ENCODE measurements at places on chromosomes 3 and 15.

DNA sequence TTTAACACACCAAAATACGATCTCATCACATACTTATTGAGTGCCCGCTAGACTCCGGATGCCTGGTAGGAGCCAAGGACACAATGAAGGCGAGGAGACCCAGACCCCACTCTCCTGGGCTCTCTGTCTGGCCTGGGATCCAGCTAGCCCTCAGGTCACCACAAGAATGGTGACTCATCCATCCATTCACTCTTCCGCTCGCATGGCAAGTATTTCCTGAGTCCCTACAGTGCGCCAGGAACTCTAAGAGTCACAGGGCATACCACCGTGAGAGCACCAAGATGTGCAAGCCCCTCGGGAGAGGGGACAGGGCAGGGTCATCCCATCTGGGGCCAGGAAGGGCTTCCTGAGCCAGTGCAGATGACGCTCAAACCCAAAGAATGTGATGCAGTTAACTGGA lies 101.6 kb upstream of the PRR20G start:
- no peak for DNase-seq

- DNase-seq, result no peak
These were observed 444.9 kb upstream of the TBL1XR1 start for GRCh38 chr3:177642042-177642803.

DNA sequence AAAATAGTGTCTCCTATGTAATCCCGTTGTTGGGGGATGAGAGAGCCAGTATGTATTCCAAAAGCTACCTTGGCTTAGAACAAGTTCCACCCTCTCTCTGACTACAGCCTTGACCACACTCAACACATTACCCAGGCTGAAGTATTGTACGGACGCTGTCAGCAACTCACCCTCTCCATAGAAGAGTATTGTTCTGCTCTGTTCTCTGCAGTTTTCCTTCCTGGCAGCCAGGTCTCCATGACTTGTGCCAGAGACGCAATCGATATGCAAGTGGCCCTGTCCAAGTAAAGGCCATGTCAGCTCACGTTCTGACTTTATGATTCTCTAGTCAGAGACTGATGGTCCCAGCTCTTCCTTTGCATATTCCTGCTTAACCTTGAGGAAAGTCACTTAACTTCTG lies 164.1 kb upstream of the SLCO3A1 start:
- DNase-seq, result no peak

GRCh38 chr3:161177991-161178390 lies 43.1 kb upstream of the NMD3 start:
- DNase-seq, result no peak

DNA sequence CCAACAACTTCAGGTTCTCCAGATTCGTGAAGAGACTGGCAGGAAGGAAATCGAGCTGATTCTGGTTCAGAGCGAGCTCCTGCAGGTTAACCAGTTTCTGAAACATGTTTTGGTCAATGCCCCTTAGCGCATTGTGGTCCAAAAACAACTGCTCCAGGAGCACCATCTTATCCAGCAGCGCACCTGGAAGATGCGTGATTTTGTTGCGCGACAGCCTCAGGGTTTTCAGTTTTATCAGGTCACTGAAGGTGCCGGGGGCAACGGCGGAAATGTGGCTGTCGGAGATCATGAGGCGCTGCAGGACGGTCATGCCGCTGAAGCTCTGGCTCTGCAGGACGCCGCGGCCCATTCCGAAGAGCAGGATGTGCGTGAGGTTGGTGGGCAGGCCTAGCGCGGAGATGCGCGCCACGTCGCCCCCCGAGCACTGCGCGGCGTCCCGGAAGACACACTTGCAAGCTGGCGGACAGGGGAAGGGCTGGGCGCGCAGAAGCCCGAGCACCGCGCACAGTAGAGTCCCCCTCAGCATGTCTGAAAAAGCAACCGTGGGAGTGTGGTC lies 1.2 kb downstream of the GP5 start:
- no peak for DNase-seq

DNA sequence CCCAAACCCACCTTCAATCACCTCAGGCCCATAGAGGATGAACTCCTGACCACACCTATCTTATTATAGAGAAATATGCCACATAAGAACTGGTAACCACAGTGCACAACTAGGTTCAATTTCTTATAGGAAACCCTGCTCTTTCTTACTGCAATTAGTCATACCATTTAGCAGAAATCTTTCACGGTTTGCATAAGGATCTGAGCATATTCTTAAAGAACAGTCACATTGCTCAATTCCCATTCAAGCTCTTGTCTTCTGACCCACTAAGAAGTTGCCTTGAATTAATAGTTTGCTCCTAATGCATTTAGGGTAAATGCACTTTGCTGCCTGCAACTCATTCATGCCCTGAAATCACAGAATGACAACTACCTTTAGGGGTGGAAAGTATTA lies 9.2 kb downstream of the ERC2 start:
- no peak for DNase-seq

DNA sequence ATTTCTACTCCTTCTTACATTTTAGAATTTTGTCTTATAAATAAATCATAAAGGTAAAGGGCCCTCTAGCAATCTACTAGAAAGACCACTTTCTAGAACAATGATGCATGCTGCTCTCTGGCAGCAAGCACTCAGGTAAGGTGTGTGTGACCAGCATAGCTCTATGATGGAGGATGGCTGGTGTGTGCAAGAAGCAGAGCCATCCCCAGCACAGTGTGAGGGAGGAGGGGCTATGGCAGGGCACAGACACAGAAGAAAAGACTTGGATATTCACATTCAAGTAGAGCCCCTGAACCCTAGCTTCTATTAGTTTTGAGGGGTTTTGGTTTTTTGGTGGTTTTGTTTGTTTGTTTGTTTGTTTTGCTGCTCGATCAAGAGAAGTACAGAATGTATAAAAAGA lies 277.1 kb upstream of the CCDC54 start:
- DNase-seq, result no peak

GRCh38 chr3:145739926-145740325 lies 421.1 kb downstream of the PLOD2 start:
- no peak for DNase-seq

DNA sequence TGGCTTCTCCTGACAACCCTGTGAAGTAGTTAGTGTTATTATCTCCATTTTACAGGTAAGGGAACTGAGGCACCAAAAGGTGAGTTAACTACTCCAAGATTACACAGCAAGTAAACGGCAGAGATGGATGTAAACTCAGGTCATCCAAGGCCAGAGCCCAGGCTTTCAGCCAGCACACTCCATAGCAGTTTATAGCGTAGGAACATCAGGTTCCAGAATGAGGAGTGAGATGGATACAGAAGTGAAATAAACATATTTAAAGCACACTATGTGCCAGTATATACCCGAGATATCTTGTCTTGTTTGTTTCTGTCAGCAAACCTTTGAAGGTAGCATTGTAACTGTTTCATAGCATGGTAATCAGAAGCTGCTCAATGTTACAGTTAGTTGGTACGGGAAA lies 279.0 kb downstream of the OXSM start:
- DNase-seq, result no peak

DNA sequence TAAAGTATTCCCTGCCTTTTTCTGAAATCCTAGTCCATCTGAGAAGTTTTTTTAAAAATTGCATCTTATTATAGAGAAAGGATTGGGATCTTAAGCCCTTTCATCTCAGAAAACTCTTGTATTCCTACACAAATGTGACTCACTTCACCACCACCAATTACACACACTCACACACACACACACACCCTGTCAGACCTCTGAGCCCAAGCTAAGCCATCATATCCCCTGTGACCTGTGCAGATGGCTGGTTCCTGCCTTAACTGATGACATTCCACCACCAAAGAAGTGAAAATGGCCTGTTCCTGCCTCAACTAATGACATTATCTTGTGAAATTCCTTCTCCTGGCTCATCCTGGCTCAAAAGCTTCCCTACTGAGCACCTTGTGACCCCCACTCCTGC lies 1181.9 kb downstream of the ROBO2 start:
- no peak for DNase-seq

GRCh38 chr3:108623504-108623903 lies 34.0 kb downstream of the DZIP3 start:
- no peak for DNase-seq

DNA sequence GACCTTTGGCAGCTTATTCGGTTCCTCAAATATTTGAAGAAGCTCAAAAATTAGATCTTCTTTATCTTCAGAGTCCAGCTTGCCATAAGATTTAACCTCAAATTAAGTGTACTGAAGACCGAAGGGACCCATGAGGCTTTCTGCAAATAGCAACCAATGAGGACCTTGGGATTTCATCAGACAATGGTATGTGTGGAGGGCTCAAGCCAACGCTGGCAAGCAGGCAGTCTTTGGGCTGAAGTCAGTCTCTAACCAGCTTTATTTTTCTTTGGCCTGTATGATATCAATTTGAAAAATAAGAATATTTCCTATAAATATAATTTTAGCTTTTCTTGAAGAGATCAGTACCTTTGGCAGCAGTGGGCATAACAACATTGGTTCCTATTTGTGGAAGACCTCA lies 692.7 kb downstream of the MCTP2 start:
- DNase-seq, result no peak

GRCh38 chr15:34914317-34914716 lies 55.2 kb downstream of the AQR start:
- no peak for DNase-seq

GRCh38 chr3:136632625-136633081 lies 119.5 kb downstream of the STAG1 start:
- DNase-seq, result no peak

GRCh38 chr3:31760654-31761053 lies 220.4 kb downstream of the OSBPL10 start:
- no peak for DNase-seq

DNA sequence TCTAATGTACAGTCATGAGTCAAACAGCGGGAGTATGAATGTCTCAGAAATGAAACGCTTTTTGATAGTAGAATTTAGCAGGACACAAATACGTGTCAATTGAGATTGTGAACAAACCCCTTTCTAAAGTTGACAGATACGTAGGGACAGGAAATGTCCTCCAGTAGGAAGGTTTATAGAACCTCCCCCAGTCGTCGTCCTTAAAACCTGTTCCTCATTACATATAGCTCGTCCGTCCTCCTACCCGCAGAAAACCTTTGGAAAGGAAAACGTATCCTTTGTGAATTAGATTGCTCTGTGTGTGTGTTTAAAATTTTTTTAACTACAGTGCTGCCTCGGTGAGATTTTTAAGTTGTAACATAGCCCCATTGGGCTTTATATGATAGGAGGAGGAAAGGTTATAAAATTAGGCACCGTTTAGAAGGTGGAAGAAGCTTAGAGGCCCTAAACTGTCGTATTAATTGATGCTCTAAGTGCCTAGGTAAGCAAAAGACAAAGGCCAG lies 4.1 kb downstream of the UBE2E1 start:
- no peak for DNase-seq

- DNase-seq, result no peak
These were observed 850 bp downstream of the LTF start for GRCh38 chr3:46463868-46464241.

DNA sequence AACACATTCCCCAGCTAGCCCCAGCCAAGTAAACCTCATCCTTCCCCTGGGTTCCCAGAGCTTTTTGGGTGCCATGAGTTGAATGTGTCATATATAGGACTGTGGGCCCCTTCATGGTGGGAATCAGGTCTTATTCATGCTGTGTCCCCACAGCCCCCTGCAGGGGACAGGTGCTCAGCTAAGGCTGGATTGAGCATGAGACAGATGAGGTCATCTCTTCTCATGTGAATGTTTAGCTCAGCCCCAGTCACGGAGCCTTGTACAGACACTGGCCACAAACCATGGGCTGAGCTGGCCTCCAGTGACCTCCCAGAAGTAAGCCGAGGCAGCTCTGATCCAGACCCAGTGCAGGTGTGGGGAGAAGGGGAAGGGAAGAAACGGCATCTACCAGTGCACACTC lies 70.7 kb downstream of the C3orf70 start:
- DNase-seq, result no peak

- DNase-seq, result no peak
These were observed 96.3 kb downstream of the LRRC28 start for GRCh38 chr15:99347574-99347973.

GRCh38 chr3:190371152-190371551 lies 16.8 kb upstream of the CLDN16 start:
- no peak for DNase-seq

- DNase-seq, result no peak
These were observed 13.8 kb downstream of the THSD4 start for GRCh38 chr15:71128939-71129562.

GRCh38 chr3:128846486-128846891 lies 32.9 kb upstream of the ACAD9 start:
- no peak for DNase-seq

- no peak for DNase-seq
These were observed 152.3 kb downstream of the FBN1 start for GRCh38 chr15:48493084-48493762.

DNA sequence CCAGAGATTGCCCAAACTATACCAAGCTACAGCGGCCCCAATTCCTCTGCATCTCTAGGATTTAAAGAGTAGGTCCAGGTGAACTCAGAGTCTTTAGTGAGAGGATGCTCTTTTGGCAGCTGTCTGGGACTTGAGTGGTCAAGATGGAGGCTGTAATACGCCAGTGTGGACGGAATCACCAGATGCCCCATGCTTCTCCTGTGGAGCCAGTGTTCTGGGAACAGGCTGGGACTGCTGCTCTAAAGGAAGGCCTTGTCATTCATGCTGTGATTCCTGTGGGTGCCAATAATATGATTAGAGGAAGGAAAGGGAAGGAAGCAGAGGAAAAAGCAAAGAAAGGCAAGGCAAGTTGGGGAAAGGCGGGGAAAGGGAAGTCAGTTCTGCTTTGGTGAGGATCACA lies 17.4 kb upstream of the NOX5 start:
- DNase-seq, result no peak

DNA sequence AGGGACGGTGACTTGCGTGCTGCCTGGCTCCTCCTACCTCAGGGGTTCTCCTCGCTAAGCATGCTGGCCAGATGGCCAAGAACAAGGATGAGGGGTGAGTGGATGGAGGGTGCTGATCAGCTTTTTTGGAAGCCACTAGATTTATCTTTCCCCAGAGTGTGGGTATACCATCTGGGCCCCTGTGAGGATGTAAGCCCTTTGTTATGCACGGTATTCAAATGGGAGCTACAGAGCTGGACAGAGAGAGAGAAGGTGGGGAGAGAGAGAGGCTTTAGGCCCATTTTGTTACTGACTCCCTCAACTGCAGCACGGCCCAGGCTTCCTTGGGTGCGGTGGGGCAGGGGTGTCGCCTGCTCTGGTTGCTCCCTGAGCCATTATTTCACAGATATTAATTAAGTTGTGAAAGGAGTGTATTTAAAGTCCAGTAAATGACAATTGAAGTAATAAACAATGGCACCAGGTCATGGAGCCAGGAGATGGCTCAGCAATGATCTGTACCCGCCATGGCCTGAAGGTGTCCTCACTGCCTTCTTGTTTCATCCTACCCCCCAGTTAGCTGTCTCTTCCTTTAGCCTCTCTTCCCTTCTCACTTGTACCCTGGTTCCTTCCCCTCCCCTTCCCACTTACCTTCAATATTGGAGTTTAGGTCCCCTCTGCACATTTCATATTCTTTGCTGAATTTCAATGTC lies 158.0 kb downstream of the CLSTN2 start:
- DNase-seq, result no peak

All from stimulated activated CD8-positive, alpha-beta memory T cell treated with anti-CD3 and anti-CD28 coated beads, Interleukin-15, amount 100 ng/mL, for 48 hours (primary cell).